ENCODE measurements at places on chromosomes 1 and 21.

DNA sequence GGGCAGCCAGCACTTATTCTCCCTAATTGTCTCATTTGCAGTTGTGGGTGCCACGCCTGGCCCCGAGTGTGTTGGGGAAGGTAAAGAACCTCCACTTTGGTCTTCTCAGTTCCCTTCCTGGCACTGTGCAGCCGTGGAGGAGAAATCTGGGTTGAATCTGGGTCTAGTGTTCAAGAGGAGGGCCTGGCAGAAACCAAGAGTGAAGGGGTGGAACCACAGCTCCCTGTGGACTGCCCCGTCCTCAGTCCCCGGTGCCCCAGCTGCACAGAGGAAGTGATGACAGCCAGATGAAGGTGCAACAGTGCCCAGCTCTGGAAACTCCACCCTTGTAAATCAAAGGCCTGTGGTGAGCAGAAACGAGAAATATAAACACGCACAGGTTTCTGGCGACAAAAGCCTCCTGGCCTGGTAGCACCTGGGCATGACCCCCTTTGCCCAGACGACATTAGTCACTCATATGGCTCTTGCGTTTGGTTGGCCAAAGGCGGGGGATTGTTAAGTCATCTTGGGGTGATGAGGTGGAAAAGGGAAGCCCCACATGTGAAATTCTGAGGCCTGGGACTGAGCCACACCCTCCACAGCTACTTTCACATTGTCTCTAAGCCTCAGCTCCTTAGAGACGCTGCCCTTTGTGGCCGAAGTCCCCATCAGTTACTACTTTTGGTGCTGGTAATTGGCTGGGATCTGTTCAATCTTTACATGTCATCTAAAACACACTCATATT lies 4.2 kb upstream of the ECE1 start:
- peak; percentile 75 for DNase-seq

DNA sequence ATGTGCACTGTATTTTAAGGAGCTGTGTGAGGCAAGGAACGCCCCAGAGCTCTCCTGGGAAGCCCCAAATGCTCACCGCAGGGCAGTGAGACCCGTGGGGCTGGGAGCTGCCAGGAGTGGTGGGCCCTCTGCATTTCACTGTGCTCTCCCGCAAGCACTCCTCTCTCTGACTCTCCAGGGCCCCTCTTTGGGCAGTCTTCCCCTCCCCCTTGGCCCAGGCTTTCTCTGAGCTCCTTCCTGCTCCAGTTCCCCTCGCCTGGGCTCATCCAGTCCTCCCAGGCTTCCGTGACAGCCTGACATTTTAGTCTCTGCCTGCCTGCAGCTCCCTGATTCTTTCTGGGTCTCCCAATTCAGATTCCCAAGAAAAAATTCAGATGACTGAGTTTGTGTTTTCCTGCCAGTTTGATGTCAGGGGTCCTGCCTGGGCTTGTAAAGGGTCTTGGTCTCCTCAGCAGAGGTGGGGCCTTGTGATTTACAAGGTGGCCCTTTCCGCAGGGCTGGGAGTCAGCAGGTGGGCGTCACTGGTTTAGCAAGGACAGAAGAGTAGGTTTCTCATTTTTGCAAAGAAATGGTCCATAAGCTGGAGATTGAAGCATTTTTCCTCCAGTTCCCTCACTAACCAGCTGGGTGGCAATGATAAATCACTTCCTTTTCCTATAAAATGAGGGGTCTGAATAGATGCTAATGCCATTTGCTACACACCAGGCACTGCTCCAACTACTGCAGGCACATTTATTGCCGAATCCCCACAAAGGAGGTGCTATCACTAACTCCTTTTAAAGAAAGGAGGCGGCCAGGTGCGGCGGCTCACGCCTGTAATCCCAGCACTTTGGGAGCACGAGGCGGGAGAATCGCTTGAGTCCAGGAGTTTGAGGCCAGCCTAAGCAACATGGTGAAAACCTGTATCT lies 1.9 kb upstream of the CA6 start:
- no peak for DNase-seq

GRCh38 chr1:209291715-209292114 lies 291.8 kb upstream of the CAMK1G start:
- DNase-seq = no peak

DNA sequence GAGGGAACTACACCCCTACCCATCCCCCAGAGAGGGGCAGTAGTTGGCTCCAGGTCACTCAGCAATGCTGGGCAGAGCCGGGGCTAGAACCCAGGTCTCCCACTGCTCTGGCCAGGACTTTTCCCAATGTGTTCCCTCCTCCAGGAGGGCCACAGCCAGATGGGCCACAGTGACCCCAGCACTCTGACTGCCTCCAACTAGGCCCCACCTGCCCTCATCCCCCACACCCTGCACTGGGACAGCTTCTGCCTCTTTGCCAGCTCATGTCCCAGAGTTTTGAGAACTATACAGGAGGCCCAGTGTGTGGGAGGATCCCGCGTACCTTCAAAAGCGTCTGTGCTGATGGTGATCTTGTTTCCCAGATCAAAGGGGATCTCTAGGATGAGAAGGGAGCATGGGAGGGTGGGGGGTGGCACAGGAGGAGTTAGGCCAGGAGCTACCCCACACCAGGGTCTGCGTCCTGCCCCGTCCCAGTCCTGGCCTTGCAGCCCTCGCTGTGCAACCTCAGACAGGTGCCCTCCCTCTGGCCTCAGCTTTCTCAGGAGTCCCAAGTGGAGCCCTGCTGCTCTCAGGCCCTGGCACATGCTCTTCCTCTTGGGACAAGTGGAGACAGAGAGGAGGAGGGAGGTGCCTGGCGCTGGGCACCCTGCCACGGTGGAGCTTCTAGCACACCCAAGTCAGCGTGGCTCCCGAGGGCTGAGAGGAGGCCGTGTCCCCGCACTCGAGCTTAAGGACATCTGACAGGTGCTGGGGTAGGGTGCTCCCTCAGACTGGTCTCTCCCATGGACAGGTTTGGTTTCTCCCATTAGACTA lies 22.0 kb downstream of the MYOM3 start:
- no peak for DNase-seq

DNA sequence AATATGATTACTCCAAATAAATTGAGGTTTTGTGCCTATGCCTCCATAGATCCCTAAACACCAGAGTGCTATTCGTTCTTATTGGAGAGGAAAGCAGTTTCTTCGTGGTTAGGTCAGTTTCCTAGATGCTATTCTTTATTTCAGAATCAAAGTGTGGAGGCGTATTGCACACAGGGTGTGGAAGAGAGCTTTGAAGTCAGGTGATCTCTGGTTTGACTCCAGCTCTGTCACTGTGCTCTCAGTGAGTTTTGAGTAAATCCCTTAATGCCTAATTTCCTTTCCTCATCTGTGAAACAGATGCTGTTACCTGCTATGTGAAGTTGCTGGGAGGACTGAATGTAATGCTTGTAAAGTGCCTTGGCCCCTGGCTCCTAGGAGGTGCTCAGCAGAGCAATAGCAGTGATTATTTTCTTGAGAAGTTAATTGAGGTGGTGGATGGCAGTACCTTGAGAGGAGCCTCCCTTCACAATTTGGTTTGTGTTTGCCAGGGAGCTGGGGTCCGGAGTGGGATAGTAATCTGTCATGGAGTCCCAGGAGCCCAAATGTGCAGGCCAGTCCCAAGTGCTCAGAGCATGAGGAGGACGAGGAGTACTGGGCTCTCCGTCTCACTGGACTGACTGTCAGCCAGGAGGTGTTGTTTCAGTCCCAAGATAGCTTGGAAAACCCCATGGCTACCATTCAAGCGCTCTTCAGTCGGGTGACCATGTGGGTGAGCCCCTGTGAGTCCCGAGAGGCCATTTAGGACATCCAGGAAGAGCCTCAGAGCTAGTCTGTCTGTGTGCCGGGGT lies 14.9 kb downstream of the NTPCR start:
- no peak for DNase-seq

DNA sequence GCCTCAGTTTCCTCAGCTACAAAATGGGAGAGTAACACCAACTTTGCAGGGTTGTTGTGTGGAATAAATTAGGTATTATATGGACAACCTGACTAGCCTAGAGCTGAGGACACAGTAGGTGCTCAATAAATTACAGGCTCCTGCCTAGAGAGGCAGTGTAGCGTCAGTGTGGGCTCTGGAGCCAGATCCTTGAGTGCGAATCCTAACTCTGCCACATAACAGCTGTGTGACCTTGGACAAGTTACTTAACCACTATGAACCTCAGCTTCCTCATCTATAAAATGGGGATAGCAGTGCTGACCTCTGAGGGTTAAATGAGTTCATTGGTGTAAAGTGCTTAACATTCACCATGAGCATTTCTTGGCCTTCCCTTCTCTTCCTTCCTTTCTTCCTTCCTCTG lies 33.1 kb downstream of the RAP1GAP start:
- DNase-seq = no peak

- DNase-seq = no peak
Measured at GRCh38 chr1:89842567-89843272, 21.9 kb downstream of the LRRC8D start.

DNA sequence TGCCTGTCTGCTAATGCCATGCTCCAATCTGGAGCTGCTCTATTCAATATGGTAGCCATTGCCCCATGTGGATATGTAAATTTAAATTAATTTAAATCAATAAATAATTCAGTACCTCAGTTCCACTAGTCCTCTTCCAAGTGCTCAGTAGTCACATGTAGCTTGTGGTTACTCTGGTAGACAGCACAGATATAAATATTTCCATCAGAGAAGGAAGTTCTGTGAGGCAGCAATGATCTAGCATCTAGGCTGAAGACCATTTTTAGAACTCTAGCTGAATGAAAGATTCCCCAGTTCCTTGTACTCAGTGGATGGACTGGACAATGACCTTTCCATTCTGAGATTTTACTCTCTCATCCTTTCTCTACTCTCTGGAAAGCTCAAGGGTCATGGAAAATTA lies 25.8 kb upstream of the CAPZB start:
- DNase-seq = no peak

DNA sequence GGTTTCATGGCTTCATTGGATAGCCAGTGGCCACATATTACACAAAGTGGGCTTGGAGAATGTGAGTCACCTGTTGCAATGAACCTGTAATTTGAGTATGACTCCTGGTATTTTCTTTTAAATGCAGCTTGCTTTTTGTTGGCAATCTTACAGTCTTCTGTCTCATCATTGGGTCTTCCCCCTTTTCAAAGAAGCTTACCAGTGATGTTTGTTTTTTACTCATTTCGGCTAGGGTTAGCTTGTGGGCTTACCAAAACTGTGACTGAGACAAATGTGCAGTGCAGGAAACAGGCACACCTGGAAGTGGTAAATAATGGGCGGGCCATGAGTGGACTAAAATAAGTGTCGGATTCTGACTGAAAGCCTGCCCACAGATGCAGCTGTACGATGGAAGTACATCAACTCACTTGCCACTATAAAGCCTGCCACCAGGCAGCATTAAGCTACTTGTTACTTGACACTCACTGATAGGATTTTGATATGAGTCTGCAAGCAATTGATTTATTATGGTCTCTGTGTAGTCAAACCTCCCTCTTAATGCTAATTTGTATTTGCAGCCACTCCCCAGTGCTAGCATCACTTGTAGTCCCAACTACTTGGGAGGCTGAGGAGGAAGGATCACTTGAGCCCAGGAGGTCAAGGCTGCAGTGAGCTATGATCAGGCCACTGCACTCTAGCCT lies 4.2 kb downstream of the HHAT start:
- DNase-seq = peak; percentile 86

DNA sequence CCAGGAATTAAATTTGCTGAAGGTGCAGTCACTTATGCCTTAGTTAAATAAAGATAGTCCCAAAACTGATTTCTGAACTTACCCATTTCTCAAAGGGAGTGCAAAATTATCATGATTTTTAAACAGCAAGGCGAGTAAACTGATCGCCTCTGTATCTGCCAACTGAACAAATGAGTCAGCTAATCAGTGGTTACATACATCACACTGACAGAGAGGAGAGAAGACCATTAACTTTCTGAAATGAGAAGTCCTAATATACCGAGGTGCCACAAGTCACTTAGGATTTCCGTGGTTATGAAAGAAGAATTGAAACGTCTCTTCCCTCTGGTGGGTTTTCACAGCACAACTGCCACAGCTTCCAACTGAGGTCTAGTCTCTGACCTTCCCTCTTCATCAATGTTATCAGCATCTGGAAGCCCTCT lies 400.7 kb downstream of the SMYD3 start:
- DNase-seq = no peak

DNA sequence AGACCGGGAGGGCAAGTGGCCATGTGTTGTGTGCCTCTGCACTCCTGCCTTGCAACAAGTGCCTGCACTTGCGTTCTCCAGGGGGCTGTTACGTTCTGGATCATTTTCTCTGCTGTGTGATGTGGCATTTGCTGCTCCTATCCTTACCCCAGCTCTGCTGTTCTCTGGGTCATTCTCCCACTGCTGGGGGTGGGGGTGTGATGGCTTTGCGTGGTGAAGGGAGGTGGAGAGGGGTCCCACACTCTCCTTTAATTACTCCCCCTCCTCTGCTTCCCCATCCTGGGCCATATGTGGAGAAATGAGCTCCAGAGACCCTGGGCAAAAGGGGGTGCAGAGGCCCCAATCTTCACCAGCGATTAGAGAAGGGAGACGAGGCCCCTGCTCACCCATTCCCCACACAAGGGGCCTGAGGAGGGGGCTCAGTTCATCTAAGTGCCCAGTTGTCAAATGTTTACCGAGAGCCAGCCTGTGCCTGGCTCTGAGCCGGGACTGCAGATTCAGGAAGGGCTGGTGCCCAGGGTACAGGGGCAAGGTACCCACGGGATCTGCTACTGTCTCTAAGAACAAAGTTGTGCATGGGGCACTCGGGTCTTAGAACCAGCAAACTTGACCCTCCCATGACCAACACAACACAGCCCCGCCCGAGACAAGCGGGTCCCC lies 355.4 kb downstream of the PTPRU start:
- no peak for DNase-seq

- DNase-seq = no peak
Measured at GRCh38 chr1:38077523-38078147, 31.0 kb upstream of the POU3F1 start.

DNA sequence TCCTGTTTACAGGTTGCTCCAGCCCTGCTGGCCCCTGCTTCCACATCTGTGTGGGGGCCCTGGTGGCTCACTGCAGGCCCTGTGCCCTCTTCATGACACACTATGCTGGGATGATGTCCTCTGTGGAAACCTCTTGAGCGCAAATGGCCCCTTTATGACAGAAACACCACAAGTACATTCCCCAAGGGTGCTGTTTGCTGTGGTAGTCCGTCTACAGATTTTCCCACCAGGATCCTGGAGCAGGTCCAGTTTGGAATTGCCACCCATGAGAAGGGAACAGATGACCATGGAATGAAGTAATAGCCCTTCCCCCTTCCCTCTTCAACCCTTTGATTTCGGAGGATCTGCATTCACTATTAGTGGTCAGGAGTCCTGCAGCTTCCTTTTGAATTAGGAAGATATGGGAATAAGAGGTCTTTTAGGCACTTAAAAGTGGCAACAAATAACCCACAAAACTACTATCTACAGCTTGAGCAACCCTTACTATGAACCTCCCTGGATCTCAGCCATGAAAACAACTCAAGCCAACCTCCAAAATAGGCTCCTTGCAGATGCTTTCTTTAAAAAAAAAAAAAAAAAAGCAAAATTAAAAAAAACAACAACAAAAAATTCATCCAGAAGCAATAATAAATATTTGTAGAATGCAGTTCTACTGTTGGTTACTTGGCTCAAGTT lies 121.9 kb upstream of the TSPAN2 start:
- DNase-seq = no peak

DNA sequence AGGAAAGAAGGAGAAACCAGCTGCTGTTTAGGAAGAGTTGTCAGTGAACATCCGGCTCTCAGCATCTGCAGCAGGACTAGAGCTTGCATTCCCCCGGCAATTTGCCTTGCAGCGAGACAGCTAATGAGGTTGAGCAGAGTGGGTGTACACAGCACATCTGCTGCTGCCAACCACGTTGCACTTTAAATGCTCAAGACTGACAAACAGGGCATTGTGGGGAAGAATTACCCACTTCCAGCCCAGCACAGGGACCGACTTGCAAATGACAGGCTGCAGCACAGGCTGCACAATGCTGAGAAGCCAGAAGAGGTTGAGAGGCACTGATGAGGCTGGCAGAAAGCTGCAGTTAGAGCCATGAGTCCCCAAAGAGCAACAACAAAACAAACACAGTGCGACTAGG lies 47.5 kb upstream of the PLA2G2C start:
- peak; percentile 46 for DNase-seq

All from mammary epithelial cell (primary cell).